Glutamatergic neuron (in vitro differentiated cells): ENCODE measurements at places on chromosomes 1 and 21.

- no peak for DNase-seq
Measured at GRCh38 chr21:39483917-39484316, 32.1 kb downstream of the SH3BGR start.

DNA sequence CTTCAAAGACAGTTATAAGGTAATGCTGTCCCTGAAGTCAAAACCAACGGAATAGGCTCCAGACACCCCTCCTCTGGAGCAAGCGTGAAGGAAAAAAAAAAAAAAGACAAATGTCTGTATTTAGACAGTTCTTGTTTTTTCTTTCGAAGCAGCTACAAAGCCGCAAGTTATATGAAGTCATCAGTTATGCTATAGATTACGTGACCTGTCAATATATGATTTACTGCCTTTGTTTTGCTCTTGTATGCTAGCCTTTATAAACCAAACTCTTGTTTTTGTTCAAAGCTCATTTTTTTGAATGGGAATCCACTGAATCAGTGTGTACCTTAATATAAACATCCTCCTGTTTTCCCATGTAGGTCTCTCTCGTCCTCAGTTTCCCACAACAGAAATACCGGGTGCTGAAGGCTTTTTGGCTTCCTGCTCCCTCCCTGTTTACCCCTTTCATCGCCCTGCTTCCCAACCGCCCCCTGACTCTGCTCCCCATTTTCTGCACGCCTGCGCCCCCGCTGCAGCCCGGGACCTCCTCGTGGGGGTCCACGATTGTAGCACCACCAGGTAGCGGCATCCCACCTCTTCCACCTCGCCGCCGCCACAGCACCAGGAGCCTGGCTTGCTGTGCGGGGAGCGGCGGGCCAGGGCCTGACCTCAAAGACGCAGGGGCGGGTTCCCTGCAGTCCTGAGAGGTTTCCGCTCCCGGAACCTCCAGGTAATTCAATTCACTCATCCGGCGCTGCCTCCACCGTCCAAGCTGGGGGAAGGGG lies 5.2 kb upstream of the ZNF678 start:
- no peak for DNase-seq

DNA sequence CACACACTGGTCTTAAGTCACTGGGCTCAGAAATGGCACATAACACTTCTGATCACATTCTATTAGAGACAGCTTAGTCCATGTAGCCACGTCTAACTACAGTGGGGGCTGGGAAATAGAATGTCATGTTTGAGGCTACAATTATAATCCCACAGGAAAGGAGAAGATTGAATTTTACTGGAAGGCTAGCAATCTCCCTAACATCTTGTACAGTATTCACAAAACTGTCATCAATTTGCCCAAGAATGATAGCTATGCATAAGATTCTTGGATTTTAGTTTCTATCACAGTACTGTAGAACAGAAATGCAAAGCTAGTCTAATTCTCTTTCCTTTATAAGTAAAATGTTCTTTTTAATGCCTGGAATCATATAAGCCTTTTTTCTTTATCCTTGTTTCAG lies 12.7 kb upstream of the ZMYM6 start:
- no peak for DNase-seq

- DNase-seq: no peak
Measured at GRCh38 chr1:151989211-151989862, 4.3 kb downstream of the S100A10 start.

GRCh38 chr1:40951943-40952743 lies 27.4 kb upstream of the CTPS1 start:
- DNase-seq: peak; percentile 82

GRCh38 chr21:21713651-21714180 lies 715.5 kb downstream of the NCAM2 start:
- DNase-seq: no peak

DNA sequence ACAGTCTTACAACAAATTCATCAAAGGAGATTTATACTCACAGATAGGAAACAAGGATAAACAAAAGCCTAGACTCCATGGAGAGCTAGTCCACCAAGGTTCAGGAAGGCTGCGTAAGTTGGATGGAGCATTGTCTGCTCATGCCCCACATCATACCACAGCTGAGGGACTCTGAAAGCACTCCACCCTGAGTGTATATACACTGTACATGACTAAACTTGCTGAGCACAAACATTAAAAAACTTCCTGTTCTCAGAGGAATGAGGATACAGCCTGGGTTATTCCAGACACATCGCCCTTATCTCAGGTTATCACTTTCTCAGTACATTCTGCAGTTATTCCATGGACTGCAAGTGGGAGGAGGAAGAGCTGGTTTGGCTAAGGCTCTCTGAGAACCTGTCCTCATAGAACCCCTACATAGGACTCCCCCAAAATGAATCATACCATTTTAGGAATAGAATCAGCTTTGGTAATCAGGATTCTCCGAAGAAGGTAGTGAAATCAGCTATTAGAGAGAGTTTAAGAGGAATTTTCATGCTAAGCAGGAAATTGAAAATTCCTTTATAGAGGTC lies 58.0 kb upstream of the PRMT6 start:
- no peak for DNase-seq

DNA sequence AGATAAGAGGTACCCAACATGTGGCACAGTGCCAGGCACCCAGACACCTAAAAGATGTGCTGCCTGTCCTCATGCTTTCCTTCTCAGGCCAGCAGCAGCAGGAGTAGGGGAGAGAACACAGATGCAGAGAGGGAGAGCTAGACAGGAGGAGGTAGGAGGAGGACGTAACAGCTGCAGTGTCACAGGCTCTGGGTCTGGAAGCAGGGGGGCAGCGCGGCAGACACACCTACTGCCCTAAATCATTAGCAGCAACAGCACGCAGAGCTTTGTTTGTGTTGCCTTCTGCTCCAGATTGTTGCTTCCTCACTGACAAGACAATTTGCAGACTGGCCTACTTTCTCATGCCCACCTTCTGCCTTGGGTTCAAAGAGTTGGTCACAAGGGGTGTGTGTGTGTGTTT lies 196.7 kb upstream of the DAB1 start:
- DNase-seq: peak; percentile 35

DNA sequence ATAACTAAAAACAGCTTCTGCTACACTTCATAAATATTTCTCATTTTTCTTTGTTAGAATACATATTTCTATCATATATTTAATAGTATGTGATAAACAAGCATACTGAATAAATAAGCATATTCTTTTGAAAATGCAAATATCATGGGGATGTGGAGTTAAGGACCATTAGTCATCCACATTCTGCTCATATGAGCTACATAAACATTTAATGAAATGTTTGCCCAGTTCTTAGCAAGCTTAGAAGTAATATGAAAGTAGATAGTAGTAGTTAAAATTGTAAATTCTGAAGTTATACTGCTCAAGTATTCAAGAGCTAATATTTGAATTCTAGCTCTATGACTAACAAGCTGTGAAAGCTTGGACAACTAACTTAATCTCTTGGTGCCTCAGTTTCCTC lies 10.1 kb upstream of the GORAB start:
- no peak for DNase-seq

GRCh38 chr1:237664348-237664747 lies 226.4 kb downstream of the ZP4 start:
- no peak for DNase-seq

DNA sequence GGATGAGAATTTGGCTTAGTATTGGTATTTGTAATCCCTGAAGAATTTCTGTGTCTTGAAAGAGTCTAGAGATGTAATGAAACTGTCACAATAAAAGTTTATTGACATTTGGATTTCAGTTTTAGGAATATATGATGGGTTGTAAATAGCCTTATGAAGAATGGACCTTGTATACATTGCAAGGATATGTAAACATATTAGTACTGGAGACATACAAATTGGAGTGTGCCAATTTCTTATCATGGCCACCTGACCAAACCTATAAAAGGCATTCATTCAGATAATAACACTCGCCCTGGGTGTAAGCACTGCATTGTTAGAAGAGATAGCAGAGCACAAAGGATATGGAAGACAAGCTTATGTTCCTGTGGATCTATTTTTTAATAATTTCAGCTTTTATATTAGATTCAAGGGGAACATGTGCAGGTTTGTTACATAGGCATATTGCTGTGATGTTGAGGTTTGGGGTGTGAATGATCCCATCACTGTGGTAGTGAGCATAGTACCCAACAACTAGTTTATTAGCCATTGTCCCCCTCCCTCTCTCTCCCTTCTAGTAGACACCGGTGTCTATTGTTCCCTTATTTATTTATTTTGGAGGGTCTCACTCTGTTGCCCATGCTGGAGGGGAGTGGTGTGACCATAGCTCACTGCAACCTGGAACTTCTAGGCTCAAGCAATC lies 8.6 kb downstream of the S1PR1 start:
- no peak for DNase-seq

GRCh38 chr1:84876353-84876752 lies 16.7 kb downstream of the LPAR3 start:
- DNase-seq: no peak

DNA sequence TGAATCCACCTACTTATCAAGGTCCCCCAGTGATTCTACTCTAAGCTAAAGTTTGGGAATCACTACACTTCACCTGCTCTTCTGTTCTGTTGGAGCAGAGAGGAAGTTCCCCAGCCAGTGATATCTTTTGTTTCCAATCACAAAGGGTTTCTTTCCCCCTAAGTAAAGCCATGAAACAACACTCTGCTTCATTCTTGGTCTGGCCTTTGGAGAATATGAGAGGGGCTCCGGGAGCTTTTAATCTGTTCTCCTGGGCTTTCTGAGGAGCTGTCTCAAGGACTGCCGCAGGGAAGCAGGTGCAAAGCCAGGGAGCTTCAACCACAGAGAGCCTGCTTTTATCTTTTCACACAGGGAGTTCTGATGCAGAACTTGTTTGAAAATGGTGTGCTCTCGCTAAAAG lies 10.1 kb upstream of the SLAMF9 start:
- DNase-seq: no peak

GRCh38 chr1:211734359-211734758 lies 58.9 kb upstream of the NEK2 start:
- DNase-seq: no peak

GRCh38 chr1:41240781-41241353 lies 1.2 kb downstream of the SCMH1 start:
- DNase-seq: no peak

DNA sequence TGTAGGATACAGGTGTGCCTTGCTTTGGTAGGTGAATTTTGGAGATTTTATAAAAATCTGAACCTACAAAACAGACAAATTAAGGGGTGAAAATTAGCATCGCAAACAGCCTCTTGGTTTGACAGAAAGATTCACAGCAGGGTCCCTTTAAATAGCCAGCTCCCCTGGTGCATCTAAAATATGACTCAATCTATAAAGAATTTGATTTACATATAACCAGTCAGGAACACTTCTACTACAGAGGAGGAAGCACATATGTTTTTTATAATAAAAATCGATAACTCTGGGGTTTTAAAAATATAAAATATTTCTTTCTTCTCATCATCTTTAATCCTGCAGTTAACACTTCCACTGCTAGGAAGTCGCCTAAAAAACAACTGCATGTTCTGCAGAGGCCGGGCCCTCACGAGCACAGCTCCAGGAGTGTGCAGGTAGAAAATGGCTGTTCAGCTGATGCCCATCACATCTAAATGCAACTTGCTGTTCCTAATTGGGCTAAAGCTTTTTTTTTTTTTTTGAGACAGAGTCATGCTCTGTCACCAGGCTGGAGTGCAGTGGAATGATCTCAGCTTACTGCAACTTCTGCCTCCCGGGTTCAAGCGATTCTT lies 203.4 kb downstream of the HS2ST1 start:
- DNase-seq: no peak

DNA sequence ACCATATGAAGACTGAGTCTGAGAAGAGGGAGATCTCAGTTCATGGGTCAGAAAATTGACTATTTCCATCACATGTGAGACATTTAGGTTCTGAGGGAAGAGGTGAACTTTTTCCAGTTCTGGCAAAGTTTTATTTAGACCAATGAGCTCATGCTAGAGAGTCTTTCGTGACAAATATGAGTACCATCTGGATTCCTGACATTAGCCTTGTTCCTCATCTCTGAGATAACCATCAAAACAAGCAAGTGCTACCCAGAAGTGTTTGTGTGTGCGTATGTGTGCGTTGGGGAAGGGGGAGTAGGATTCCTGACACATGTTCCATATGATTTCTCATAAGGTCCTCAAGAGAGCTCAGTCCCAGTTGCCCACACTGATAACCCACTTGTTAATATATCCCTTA lies 120.6 kb downstream of the FASLG start:
- DNase-seq: no peak

DNA sequence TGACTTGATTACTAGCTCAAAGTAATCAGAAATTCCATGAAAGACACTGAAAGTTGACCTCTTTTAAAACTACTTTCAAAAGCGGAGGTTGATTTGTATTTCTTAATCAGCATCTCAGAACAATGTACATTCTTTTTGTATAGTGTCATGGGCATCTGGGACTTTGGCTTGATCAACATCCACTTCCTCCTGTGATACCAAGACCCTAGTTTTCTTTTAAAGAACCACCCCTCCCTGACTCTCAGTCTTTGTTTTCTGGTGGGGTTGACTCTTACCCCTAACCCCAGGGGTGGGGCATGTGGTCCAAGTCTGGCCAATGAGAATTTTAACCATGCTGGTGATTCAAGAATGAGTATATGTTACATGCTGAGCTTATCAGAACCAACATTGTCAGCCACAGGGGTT lies 21.7 kb upstream of the IRF2BP2 start:
- no peak for DNase-seq

- DNase-seq: no peak
Measured at GRCh38 chr1:3518256-3518655, 63.8 kb downstream of the ARHGEF16 start.

GRCh38 chr1:67342076-67342890 lies 34.6 kb downstream of the IL12RB2 start:
- DNase-seq: no peak

- no peak for DNase-seq
Measured at GRCh38 chr1:201707656-201708055, 121.3 kb upstream of the IPO9 start.
